ENCODE measurements at places on chromosomes 12 and 14.

DNA sequence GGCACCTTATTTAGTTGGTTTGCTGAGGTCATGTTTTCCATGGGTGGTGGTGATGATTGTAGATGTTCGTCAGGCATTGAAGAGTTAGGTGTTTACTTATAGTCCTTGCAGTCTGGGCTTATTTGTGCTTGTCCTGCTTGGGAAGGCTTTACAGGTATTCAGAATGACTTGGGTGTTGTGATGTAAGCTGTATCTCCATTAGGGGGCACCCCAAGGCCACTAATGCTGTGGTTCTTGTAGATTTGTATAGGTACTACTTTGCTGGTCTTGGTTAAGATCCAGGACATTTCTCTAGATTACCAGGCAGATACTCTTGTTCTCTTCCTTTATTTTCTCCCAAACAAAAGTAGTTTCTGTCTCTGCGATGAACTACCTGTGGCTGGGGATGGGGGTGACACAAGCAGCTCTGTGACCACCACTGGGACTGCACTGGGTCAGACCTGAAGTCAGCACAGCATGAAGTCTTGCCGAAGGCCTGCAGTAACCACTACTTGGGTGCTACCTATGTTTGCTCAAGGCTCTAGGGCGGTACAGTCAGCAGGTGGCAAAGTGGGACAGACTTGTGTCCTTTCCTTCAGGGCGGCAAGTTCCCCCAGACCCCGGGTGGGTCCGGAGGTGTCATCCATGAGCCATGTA is 35.8 kb upstream of the FBXO33 start:
- DNase-seq: no peak

- DNase-seq: no peak
These were observed 777 bp downstream of the ASCL1 start for GRCh38 chr12:102958073-102958829.

- no peak for DNase-seq
These were observed 406.9 kb upstream of the CLEC14A start for GRCh38 chr14:38662781-38663180.

DNA sequence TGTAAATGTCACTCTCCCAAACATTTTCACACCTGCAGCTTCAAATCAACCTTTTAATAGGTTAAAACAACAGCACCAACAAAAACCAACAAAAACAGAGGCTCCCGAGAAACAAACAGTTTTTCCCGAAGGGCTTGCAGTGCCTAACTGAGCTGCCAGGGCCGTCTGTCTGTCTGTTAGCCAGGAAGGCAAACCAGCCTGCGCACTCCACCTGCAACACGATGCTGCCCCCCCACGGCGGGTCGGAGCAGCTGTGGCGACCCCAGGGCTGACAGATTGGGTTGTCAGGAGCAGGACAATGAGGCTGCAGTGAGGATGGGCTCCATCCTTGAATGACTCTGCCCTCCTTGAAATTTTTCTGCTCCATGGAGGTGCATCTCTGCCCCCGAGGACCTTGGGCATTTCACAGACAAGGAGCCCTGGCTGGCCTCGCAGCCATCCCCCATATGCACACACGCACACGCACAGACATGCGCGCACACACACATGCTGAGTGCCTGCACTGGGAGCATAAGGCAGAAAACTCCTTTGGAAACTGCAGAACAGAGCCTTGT is 2.6 kb downstream of the RTL1 start:
- DNase-seq: no peak

DNA sequence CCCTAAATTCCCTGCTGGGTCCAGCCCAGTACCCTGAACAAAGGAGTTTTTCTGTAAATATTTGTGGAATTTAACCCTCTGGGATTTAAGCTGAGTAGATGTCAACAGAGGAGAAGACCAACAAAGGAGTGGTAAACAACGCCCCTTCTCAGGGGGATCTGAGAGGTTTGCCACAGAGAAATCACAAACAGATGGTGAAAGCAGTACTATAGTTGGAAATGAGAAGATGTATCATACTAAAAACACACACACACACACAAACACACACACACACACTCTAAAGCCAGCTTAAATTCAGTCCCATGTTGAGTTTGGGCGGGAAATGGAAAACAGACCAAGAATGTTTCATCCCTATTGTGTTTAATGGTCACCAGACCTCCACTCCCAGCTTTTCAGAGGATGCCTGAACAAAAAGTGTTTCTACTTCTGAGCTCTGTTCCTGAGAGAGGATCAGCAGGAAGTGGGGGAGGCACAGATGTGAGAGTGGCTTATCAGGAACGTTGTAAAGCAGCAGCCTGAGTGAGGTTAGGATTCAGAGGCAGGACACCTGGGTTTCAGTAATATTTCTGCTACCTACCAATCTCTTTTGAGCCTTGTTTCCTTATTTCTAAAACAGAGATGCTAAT is 3.2 kb downstream of the BIN2 start:
- no peak for DNase-seq

DNA sequence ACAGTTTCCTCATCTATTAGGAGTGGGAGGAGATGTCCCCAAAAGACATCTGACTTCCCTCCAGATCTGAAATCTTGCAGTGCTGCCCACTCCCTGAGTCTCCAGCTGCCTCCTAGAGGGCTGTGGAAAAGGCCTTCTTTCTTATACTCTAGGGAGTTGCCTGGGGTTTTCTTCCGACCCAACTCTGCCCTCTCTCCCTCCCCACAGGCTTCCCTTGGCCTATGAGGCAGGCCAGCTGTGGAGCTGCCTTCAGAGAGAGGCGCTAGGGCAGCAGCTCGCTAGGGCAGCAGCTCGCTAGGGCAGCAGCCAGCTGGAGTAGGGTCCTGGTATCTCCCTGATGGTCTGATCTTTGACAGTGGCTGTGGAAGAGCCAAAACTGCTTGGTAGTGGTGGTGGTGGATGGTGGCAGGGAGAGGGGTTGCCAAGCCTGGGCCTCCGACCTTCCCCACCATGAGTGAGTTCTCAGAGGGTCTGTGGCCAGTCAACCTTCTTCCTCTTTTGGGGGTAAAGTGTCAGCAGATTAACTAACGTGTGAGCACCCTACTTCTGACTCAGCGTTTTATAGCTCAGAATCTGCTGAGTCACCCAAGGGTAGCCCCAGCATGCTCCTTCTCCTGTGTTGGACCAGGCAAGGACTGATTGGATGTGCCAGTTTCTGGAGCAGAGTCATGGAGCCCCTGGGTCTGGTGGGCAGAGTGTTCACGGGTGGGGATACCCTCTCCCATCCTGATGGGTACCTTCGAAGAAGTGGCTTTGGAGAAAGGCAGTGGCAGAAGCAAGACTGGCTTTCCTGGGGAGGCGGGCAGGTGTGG is 2.3 kb downstream of the SLC48A1 start:
- no peak for DNase-seq

- DNase-seq: no peak
These were observed 28.6 kb upstream of the NR1H4 start for GRCh38 chr12:100445081-100445481.

DNA sequence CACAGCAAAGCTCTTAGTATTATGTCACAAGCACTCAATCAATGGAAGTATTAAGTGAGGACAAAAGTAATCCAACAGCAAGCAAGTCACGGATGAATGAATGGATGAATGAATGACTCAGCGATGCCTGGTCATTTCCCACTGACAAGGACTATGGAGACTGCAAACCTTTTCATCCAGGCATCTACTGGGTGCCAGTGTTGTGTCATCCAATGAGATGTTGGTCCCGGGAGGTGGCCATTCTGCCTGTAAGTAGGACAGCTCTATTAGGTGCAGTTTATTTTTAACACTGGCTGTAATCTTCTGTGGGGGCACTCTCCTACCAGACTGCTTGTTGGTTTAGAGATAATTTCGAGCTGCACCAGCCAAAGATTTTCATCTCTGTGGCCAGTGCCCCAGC is 39.4 kb downstream of the STAB2 start:
- DNase-seq: no peak

- no peak for DNase-seq
These were observed 372.1 kb upstream of the FAR2 start for GRCh38 chr12:28776913-28777422.

GRCh38 chr14:52078095-52078531 is 9.3 kb upstream of the NID2 start:
- DNase-seq: no peak

DNA sequence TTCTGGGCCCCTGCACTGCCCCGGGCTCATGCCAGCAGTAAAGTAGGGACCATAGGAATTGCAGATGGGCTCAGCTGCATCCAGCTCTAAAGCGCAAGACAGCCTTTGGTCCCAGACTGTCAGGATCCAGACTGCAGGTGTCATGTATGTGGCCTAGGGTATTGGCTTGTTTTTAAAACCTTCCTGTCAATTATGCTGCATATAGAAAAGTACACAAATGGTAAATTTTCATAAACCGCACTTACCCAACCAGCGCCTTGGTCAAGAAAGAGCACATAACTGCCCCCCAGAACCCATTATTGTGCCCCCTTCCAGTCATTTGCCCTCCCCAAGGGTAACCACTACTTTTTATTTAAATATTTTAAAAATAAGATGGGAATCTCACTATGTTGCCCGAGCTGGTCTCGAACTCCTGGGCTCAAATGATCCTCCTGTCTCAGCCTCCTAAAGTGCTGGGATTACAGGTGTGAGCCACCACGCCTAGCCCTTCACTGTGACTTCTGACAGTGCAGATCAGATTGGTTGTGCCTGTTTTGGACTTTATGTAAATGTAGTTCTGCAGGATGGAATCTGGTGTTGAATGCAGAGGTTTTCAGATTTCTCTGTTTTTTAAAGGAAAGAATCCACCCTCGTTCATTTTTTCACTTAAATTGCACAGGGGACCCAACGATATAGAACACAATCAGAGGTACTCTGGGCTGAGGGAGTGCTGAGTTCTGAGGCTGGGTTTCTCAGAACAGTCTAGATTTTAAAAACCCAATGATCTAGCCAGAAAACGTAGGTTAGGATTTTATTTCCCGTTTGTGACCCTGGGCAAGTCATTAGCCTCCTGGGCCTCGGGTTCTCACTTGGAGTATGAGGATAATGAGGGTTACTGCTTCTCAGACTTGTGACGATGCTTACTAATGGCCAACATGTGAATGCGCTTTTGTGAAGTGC is 6.7 kb downstream of the NR4A1 start:
- DNase-seq: no peak

DNA sequence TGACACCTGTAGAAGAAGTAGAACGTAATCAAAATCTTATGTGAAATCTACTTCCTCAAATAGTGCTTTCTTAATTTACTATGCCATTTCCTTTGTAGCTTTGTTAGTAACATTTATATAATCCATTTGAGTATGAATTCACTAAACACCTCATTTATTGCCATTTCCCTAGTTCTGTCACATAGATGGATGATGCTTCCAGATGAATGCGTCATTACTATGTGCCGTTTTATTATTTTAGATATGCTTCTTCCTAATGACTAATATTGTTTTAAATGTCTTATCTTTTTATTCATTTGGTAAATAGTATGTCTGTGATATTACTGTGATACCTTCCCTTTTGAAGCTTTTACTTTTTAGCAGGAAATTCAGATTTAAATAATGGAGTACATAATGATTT is 14.4 kb downstream of the FRMD6 start:
- no peak for DNase-seq

DNA sequence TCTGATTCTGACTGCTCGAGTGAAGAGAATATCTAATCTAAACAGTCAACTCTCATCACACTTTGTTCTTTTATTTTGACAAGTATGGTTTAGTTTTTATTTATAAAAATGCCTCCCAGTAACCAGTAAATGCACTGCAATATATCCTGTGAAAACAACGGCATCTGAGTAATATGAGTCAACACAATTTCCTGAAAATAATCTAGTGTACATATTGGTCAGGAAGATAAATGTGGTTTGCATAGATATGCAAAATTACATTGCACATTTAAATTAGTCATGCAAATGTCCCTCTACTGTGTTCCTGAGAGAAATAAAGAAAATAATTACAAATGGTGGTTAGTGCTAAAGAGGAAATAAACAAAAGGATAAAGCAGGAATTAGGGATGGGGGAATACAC is 1190.7 kb upstream of the SEL1L start:
- no peak for DNase-seq

- DNase-seq: no peak
These were observed 223.5 kb upstream of the CAND1 start for GRCh38 chr12:67045650-67046049.

GRCh38 chr12:116631619-116632018 is 72.4 kb downstream of the MAP1LC3B2 start:
- no peak for DNase-seq

GRCh38 chr14:91383439-91383838 is 34.2 kb downstream of the CCDC88C start:
- DNase-seq: no peak

GRCh38 chr12:5480938-5481303 is 49.0 kb downstream of the NTF3 start:
- DNase-seq: no peak

GRCh38 chr12:31860401-31860800 is 98.8 kb upstream of the RESF1 start:
- no peak for DNase-seq

GRCh38 chr14:68586896-68587751 is 205.7 kb downstream of the ZFP36L1 start:
- no peak for DNase-seq

DNA sequence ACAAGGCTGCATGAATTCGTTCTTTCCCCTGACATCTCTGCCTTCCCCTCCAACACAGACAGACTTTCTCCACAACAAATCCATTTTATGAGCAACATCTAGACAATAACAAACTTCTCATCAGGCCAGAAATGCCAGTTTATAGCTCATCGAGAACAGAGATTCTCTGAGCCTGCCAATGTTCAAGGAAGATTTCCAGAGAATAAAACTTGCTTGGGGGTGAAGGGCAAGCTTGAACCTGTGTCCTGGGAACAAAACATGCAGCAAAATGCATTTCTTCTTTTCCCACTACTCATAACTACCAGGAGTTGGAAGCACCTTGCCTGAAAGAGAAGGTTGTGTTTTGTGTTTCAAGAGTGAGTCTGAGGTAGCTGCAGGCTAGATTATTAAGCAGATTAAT is 6.8 kb downstream of the MAP1LC3B2 start:
- DNase-seq: no peak

- no peak for DNase-seq
These were observed 113.5 kb upstream of the EGLN3 start for GRCh38 chr14:34064349-34064748.

DNA sequence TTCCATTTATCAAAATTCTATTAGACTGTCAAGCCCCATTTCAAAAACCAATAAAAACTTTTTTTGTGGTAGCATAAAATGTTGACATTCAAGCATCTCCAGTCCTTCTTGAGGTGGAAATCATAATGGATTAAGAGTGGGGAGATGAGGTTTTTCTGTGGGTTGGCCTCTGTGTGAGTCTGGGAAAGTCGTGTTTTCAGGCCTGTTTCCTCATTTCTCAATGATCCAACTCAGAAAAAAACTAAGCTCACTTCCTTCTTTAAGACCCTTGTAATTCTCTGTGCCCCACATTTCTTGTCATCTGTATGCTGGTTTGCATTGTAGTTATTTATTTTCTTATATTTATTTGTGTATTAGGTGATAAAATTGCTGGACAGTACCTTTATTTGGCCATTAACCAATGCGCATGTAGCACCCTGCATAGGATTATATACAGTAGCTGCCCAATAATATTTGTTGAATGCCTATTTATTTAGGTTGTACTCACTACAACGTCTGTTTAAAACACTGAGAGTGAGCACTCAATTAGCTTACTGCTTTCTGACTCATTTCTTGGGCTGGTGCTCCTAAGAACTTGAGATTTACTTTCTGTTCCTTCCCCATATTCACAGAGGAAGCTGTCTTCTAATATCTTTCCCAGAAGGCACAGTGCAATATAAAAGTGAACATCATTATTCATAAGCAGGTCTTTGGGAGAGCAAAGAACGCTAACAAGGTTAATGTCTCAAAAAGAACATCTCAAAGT is 121.9 kb downstream of the DNAI7 start:
- DNase-seq: no peak

- no peak for DNase-seq
These were observed 68.7 kb downstream of the DHRS2 start for GRCh38 chr14:23704890-23705289.

- no peak for DNase-seq
These were observed 37.5 kb downstream of the CHST11 start for GRCh38 chr12:104494137-104494792.

Measured in effector memory CD8-positive, alpha-beta T cell (primary cell).